ENCODE measurements at places on chromosomes 13 and 19.

DNA sequence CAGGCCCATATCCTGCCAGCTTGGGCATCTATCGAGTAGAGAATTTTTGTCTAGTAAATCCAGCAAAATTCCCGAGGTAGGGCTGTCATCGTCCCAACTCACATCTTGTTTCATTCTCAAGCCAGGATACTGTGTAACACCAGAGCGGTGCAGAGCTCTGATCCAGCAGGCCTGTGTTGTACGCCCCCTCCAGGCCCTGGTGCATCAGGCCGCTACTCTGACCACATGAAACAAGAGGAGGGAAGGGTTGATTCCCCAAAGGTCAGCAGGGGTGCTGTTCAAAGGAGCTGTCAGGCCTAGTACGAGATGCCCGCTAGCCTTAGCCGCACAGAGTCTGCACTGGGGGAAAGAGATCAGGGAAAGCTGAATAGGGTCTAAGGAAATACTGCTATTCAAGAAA lies 276.0 kb downstream of the SLC7A1 start:
- DNase-seq = no peak

GRCh38 chr13:51562011-51562671 lies 22.1 kb upstream of the WDFY2 start:
- no peak for DNase-seq

GRCh38 chr19:4087787-4088679 lies 21.3 kb upstream of the ZBTB7A start:
- DNase-seq = no peak

DNA sequence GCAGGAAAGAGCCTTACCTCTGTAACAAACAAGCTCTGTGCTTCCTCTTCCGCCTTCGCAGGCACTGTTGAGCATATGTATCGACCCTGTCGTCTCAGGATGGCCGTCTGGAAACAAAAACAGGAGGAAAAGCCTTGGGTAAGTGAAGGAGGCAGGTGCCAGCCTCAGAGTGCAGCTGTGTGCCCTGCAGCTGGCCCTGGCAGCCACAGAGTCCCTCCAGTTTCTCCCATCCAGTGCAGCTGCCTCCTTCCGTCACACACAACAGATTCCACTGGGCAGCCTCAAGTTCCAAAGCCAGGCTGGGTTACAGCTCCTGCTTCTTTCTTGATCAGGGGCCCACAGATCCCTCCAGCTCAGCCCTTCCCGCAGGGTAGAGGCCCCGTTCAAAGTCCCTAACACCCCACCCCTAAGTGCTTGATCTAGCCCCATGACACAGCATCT lies 47.7 kb downstream of the DOCK9 start:
- no peak for DNase-seq

- DNase-seq = no peak
These were observed 12.8 kb upstream of the PEAK3 start for GRCh38 chr19:2294687-2295335.

DNA sequence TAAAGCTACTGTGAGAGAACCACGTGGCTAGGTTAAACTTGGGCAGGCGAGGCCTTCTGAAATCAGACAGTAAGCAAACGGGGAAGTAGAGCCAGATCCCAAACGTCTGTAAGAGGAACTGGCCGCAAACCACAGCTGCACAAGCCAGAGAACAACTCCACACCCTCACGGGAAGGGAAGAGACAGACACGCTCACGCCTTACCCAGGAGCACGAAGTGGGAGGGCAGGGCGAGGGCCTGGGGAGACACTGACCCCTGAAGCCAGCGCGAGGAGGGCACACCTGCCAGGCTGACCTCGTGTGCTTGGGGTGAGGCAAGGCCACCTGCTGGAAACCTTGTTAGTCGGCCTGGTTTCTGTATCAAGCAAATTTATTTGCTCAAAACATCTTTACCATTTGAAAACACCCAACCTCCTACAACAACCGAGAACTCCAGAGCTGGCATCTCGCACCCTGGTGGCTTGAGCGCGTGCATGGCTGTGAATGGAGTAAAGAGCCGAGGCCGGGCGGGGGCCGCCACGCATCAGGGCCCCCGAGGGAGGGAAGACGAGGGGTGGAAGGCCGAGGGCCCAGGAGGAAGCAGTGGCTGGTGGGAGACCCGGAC lies 7.3 kb downstream of the POLR2E start:
- no peak for DNase-seq
